Effector memory CD8-positive, alpha-beta T cell (primary cell): ENCODE measurements at places on chromosomes 3 and 15.

- H3K4me3 ChIP-seq, result no peak overlapping the region
- H3K27ac ChIP-seq, result no peak overlapping the region
- H3K27me3 ChIP-seq, result peaks cover 7% of the 10 kb centered on the region
- no peak for DNase-seq
- no peaks in the 10 kb centered on the region for H3K4me1 ChIP-seq
Observed at GRCh38 chr3:24242012-24242698, 252.5 kb downstream of the THRB start.

DNA sequence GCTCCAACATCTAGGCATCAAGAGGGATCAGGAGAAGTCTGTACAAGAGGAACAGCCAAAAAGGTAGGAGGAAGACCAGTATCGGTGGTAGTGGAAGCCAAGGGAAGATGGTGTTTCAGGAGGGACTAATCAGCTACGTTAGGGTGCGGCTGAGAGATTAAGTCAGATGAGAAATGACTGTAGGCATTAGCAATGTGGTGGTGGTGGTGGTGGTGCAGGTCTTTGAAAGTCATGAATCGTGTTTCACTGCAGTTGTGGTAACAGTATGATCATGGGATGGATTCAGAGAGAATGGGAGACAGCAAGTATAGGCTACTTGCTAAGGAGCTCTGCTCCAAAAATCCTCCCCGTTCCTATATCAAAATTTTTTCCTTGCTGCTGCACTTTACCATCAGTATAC is 35.5 kb downstream of the ASTE1 start:
- no peaks in the 10 kb centered on the region for H3K4me1 ChIP-seq
- H3K36me3 ChIP-seq, result peaks cover 20% of the 10 kb centered on the region
- no peak for DNase-seq

DNA sequence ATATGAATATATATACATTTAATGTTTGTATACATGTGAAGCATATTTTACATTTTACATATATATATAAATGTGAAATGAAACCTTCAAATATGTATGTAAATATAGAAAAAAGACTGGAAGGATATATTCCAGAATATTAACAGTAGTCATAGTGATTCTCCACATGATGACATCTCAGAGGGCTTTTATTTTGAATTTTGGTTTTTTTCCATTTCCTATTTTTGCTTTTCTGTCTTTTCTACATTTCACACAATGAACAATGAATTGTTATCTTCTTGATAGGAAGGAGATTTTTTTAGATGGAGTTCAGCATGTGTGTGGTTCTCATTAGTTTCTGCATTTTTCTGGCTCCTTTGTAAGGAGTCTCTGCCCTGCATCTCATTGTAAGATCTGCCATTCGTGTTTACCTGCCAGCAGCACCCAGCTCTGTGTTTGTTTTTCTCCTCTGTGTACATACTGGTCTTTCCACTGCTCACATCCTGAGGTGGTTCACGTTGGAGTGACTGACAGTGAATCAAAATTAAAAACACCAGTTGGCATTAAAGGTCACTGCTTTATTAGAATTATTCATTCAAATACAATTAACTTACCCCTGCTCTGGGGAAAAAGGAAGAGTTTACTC is 425.3 kb upstream of the MDFIC2 start:
- no peak for DNase-seq
- peaks cover 9% of the 10 kb centered on the region for H3K27me3 ChIP-seq
- no peaks in the 10 kb centered on the region for H3K4me1 ChIP-seq
- no peaks in the 10 kb centered on the region for H3K36me3 ChIP-seq
- H3K4me3 ChIP-seq, result no peak overlapping the region
- H3K27ac ChIP-seq, result no peak overlapping the region

- H3K36me3 ChIP-seq, result no peaks in the 10 kb centered on the region
- peak overlapping the region; percentile 39 for H3K27ac ChIP-seq
- H3K4me1 ChIP-seq, result no peaks in the 10 kb centered on the region
- no peak for DNase-seq
- H3K27me3 ChIP-seq, result no peaks in the 10 kb centered on the region
- no peak overlapping the region for H3K4me3 ChIP-seq
Observed at GRCh38 chr3:71541313-71541712, 42.2 kb downstream of the FOXP1 start.

DNA sequence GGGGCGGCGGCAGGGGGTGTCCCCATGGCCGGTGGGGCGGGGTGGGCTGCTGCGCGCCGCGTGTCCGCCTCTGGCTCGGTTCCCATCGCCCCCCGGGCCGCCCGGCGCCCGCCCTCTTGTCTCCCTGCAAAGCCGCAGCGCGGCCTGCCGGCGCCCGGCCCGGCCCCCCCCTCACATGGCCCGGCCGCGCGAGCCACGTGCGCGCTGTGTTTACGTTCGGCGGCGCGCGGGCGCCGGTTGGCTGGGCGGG is 502 bp downstream of the NR1D2 start:
- no peaks in the 10 kb centered on the region for H3K27me3 ChIP-seq
- peak overlapping the region; percentile 85 for H3K4me3 ChIP-seq
- H3K36me3 ChIP-seq, result peaks cover 67% of the 10 kb centered on the region

- H3K36me3 ChIP-seq, result no peaks in the 10 kb centered on the region
- H3K27me3 ChIP-seq, result peaks cover 25% of the 10 kb centered on the region
- H3K27ac ChIP-seq, result no peak overlapping the region
- no peak overlapping the region for H3K4me3 ChIP-seq
- no peaks in the 10 kb centered on the region for H3K4me1 ChIP-seq
Observed at GRCh38 chr3:170809007-170809974, 60.7 kb downstream of the RPL22L1 start.

DNA sequence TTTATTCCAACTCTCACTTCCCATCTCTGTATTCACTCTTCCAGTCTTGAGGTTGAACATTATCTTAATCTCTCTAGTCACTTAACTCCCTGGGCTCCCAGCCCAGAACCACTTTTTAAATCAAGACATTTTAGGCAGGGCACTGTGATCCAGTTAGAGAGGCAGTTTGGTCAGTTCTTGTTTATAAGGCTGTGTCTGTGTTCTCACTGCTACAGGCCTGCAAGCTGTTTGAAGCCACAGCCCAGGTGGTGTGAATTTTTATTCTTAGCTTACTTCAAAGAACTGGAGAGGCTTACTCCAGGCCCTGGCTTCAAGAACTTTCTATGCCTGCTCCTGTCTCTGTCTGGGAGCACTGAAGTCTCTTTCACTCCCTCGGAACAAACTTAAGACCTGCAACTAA is 906.1 kb downstream of the CADM2 start:
- H3K4me3 ChIP-seq, result no peak overlapping the region
- H3K27me3 ChIP-seq, result no peaks in the 10 kb centered on the region
- H3K27ac ChIP-seq, result no peak overlapping the region
- H3K4me1 ChIP-seq, result no peaks in the 10 kb centered on the region
- H3K36me3 ChIP-seq, result no peaks in the 10 kb centered on the region

- peaks cover 69% of the 10 kb centered on the region for H3K4me1 ChIP-seq
- H3K27me3 ChIP-seq, result no peaks in the 10 kb centered on the region
- peak overlapping the region; percentile 95 for H3K27ac ChIP-seq
- H3K36me3 ChIP-seq, result peaks cover 7% of the 10 kb centered on the region
Observed at GRCh38 chr15:67150023-67150860, 84.8 kb downstream of the SMAD3 start.

GRCh38 chr3:127610105-127610504 is 11.9 kb downstream of the MCM2 start:
- H3K4me3 ChIP-seq, result no peak overlapping the region
- DNase-seq, result no peak
- no peak overlapping the region for H3K27ac ChIP-seq
- no peaks in the 10 kb centered on the region for H3K27me3 ChIP-seq
- H3K4me1 ChIP-seq, result peaks cover 3% of the 10 kb centered on the region

- H3K27ac ChIP-seq, result peak overlapping the region; percentile 52
- no peak for DNase-seq
- H3K4me3 ChIP-seq, result no peak overlapping the region
- H3K4me1 ChIP-seq, result peaks cover 7% of the 10 kb centered on the region
Observed at GRCh38 chr3:172257648-172258400, 190.4 kb downstream of the GHSR start.
